ENCODE measurements at places on chromosomes 3 and 15.

- DNase-seq = no peak
These were observed 903 bp downstream of the SLC25A38 start for GRCh38 chr3:39383881-39384664.

DNA sequence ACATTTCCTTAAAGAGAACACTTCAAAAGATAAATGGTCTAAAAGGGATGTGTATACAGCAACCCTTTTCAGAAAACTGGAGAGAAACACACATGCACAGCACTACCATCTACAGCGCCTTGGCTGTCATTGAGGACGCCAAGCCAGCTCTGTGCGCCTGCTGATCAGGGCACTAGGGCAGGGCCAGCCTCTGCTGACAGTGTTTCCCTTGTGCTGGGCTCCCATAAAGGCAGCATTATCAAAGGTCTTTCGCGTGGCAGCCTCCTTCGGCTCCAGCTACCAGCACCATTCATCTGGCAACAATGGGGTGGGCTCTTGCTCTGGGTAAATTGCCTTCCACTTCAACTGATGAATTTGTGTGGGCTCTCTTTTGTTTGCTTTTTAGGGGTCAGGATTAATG is 53.4 kb downstream of the LDHAL6B start:
- DNase-seq = no peak

DNA sequence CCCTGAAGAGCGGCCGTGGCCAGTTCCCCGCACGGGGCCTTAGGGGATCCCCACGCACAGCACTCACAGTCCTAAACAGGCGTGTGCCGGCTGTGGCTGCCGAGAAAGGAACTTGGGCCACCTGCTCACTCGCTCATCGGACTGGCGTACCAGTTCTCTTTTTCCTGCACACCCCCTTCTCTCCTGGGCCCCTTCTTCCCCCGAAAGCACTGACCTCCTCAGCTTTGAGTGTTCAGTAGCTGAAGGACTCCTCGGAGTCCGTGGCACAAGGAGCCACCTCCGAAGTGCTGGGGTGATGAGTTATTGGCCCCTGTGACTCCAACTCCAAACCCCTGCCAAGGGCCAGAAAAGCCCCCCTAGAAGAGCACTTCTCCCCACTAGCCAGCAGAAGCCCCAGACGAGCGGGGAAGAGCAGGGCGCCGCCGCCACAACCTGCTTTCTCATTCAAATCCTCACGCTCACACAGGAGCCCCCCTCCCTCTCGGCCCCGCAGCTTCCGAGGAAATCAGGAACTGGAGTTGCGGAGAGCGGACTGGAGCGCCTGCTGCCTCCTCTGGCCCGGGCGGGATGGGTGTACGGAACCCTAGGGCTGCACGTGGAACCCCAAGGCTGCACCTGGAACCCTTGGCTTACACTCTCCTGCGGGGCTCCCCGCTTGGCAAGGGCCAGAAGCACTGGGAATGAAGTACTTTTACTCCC is at the start of gene PLCH1:
TSS of gene PLCH1 (minus strand) at position 446 of the 699 bp plus-strand sequence. CDS start 40,847 bp downstream, outside the sequence.
- DNase-seq = no peak

DNA sequence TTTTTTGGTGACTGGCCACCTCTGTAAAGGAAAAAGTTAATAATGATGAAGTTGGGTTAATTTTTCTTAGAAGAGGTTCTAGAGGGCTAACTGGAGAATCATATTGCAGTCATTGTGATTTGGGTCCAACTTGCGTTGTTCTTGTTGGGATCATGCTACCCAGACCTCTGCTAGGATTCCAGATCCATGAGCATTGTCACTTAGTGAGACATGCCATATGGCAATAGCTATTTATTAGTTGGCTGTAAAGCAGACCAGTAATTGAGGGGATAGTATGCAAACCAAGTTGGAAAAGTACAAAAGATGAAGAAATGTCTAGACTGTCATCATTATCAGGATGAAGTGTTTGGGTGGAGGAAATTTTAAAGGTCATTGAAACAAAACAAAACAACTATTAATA is 30.7 kb upstream of the P2RY12 start:
- DNase-seq = no peak

GRCh38 chr3:76122007-76122406 is 336.7 kb upstream of the ZNF717 start:
- no peak for DNase-seq

DNA sequence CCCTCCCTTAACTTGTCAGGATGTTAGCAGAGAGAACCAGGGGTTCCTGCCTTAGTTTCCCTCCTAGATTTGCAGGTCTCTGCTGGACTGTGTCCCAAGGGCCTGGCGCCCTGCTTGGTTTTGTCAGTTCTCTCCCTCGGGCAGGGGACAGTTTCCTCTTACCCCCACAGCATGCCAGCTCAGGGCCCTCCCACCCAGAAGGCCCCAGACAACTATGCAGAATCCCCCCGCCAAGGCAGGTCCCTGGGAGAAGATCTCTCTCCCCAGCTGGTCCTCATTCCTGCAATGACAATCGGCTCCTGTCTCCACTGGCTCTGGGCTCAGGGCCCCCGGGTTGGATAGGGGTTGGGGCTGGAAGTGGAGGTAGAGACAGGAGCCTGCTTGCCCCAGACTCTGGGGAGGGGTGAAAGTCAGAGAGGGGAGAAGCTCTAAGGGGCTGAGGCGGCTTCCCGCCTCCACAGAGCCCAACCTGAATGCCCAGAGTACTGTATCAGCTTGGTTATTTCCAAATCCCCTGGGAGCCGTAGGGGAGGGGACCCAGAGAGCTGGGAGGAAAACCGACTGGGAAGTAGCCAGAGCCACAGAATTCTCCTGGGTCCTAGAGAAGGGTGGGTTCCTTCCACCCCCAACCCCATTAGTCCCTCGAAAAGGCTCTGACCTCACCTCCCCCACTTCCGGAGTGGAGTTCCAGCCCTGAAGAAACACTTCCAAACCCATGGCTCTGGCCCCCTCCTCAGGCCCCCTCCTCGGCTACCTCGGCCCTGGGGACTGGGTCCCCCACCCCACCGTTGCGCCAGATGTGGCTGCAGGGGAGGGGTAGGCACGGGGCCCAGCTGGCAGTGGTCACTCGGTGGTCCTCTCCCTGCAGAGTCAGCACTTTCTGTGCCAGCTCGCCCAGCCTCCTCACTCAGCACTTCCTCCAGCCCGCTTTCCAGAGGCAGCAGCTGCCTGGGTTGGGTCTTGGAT is 3.8 kb upstream of the LOXL1 start:
- DNase-seq = no peak

- no peak for DNase-seq
These were observed 35.6 kb downstream of the RTP4 start for GRCh38 chr3:187403768-187404288.

- no peak for DNase-seq
These were observed 42.6 kb upstream of the ACKR4 start for GRCh38 chr3:132554437-132554836.

GRCh38 chr15:39317225-39317624 is 263.7 kb upstream of the THBS1 start:
- DNase-seq = no peak

DNA sequence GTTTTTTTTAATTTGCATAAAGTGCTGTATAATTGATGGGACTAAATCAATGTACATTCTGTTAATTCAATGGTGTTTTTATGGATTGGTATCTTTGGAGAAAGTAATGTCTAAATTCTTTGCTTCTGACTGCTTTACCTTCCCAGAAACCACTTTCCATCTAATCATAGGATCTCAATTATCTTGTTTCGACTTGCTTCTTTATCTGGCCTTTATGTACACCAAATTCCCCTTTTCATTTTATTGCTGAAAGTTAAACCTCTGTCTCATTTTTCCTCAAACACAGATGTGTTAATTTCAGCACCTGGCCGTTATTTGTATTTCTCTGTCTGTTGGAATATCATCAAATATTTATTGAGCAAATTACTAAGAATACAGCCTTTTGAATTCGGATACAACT is 287.3 kb upstream of the GBE1 start:
- DNase-seq = no peak

- DNase-seq = no peak
These were observed 21.9 kb downstream of the OXNAD1 start for GRCh38 chr3:16286751-16287543.

DNA sequence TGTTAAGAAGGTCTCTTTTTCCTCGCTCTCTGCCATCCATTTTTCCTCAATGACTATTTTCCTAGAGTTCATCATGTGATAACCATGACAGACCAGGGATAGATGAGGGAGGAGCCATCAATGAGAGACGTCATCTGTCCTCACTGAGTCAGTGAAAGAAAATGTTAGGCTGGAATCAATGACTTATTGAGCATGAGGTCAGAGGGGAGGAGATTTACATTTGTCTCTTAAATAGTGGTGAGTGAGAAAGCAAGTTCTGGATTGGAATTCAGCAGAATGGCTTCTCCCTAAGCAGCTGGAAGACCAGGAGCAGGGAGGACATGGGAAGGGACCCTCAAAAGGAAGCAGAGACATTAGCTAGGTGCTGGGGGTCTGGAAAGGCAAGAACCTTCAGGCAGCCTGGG is 28.2 kb upstream of the USP3 start:
- no peak for DNase-seq

DNA sequence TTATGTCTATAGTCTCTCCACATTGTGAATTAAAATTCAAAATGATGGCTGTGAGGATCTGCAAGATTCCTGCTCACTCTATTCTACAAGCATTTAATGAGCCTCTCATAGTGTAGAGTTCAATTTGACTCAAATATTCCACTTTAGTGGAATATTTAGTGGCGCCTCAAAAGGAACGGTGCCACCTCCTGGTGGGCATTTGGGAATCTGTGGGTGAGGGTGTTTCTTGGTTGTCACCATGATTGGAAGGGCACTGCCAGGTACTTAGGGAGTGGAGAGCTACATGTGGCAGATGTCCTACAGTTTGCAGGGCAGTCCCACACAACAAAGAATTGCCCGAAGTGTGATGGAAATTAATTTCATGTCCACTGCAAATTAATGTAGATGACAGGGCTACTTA is 21.5 kb upstream of the KCNMB3 start:
- DNase-seq = no peak

DNA sequence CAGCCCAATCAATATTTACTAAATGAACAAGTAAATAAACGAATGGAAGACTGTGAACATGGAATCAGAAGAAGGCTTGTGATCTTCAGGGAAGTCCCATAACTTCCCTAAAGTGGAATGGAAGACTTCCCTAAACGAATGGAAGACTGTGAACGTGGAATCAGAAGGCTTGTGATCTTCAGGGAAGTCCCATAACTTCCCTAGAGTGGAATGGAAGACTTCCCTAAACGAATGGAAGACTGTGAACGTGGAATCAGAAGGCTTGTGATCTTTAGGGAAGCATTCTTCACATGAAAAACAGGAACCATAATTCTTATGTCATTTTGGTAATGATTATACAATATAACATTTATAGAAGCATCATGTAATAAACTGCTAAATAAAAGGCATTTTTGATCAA is 38.8 kb downstream of the EOGT start:
- no peak for DNase-seq

- no peak for DNase-seq
These were observed 845.1 kb upstream of the NR2F2 start for GRCh38 chr15:95485367-95485766.

GRCh38 chr3:72245183-72245811 is 460.3 kb upstream of the PROK2 start:
- DNase-seq = no peak

- DNase-seq = no peak
These were observed 88.7 kb upstream of the C15orf39 start for GRCh38 chr15:75112848-75113492.

- no peak for DNase-seq
These were observed 165.5 kb downstream of the NECTIN3 start for GRCh38 chr3:111236836-111237713.

DNA sequence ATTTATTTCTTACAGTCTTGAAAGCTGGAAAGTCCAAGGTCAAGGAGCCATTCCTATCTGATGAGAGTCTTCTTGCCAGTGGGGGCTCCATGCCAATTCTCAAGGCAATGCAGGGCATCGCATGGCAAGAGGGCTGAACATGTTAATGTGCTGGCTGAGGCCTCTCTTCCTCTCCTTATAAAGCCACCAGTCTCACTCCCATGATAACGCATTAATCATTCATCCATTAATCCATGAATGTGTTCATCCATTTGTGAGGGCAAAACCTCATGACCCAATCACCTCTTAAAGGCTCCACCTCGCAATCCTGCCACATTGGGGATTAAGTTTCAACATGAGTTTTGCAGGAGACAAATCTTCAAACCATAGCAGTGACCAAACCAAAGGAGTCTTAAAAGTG is 118.3 kb downstream of the PROS1 start:
- DNase-seq = no peak

- peak; percentile 31 for DNase-seq
These were observed 53.6 kb downstream of the RHCG start for GRCh38 chr15:89442671-89443307.

GRCh38 chr15:57442335-57442734 is 66.0 kb downstream of the CGNL1 start:
- no peak for DNase-seq

GRCh38 chr15:25939122-25939521 is 76.0 kb upstream of the ATP10A start:
- no peak for DNase-seq

DNA sequence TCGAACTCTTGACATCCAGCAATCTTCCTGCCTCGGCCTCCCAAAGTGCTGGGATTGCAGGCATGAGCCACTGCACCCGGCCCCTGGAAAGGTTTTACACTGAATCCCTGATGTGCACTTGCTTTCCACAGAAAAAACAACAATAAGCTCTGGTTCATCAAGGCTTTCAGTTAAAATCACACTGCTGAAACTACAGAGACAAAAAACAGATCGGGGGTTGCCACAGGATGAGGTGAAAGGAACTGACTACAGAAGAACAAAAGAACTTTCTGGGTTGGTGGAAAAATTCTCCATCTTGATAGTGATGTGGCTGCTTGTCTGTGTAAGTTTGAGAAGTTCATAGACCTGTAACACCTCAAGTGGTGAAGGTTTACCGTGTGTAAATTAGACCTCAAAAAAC is 2.9 kb downstream of the RAB43 start:
- DNase-seq = no peak

DNA sequence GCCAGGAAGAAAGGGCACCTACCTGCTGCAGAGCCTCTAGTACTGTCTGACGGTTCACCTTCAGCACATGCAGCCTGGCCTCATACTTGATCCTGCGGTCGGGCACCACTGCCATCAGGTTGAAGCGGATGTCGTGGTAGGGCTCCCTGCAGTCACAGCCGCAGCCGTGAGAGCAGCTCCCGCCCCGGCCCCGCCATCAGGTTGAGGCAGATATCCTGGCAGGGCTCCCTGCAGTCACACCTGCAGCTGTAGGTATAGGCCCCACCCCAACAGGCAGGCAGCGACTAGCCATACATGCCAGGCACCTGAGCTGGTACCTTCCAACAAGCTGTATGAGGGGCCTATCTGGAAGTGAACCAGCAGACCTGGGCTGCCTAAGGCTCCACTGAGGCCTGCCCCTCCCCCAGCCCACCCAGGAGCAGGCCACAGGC is 38.7 kb downstream of the SEMA3G start:
- DNase-seq = no peak
